Dermis microvascular lymphatic vessel endothelial cell (primary cell): ENCODE measurements at places on chromosomes 13 and 19.
A peak's percentile ranks its signal among the peaks of the same experiment; 100 is the strongest.

GRCh38 chr13:40230833-40231266, 435.6 kb downstream of the FOXO1 start:
- DNase-seq, result no peak

- no peak for DNase-seq
Measured at GRCh38 chr19:35375505-35376307, 4.8 kb downstream of the GPR42 start.

GRCh38 chr19:54077334-54077733, 3.8 kb downstream of the TARM1 start:
- no peak for DNase-seq

- peak; percentile 95 for DNase-seq
Measured at GRCh38 chr13:44918326-44919103, 70.8 kb downstream of the NUFIP1 start.

GRCh38 chr13:34767778-34768177, 174.3 kb upstream of the NBEA start:
- DNase-seq, result no peak

DNA sequence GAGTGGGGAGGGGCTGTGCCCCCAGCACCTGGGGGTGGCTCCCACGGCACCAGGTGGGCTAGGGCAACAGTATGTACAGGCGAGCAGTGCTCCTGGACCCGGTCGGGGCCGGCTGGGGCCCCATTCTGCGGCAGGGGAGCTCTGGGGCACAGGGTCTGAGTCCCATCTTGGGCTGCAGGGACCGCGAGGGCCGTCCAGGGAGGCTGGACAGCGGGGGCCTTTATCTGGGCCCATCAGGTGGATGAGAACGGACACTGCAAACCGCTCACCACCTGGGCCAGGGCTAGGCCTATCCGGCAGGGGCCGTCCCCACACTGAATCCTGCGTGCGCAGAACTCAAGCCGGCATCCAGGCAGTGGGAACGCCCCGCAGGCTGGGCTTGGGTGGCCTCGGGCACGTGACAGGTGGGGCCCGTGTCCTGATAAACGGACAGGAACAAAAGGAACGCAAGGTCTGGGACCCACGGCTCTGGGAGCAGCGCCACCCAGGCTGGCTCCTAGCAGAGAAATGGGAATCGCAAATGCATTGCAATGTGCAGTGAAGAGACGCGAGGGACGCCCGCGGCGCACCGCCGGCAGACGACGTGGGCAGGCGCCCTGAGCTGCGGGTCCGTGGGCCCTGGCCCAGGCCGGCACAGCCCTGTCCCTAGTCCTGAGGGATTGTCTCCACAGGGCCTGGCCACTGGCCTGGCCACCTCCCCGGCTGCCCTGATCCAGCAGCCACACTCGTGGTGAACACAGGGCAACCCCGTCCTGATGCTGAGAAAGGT, 29.7 kb downstream of the BTBD2 start:
- DNase-seq, result no peak

DNA sequence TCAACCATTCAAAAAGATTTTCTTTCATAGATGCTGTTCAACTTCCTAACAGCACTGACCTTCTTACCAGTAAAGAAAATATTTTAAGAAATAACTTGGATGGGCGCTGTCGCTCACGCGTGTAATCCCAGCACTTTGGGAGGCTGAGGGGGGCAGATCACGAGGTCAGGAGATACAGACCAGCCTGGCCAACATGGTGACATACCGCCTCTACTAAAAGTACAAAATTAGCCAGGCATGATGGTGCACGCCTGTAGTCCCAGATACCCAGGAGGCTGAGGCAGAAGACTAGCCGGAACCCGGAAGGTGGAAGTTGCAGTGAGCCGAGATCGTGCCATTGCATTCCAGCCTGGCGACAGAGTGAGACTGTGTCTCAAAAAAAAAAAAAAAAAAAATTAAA, 865.7 kb upstream of the SLC10A2 start:
- DNase-seq, result no peak

DNA sequence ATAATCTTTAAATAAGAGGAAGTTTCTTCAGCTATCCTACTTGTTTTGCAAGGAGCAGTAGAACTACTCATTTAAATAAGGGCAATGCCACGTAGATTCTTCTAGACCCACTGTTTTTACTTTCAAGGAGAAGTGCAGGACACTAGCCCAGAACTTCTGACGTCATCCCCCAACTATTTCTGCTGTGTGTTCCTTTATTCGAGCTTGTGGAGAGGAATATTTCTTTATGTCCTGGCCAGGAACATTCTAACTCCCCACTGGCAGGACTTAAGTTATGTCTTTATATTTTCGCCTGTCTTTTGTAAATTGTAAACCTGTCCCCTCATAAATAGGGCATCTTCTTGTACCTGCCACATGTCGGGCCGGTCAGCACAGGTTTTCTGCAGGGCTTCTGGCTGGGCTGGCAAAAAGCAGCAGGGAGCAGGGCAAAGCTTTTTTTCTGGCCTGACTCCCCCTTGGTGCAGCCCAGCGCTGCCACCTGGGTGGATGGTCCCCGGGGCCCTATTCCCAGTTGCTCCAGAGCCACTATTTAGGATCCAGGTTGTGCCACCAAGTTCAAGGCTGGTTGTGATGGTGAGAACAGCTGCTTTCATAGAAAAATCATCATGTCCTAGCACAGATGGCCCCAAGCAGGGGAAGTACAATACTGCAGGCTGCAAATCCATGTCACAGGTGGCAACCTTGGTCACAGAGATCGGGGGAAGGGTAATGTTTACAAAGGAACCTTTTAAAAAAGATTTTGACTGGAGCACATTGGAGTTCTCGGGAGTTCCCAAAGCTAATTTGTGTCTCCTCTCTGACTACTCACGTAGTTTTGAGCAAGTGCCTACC, 1.8 kb downstream of the MBNL2 start:
- no peak for DNase-seq

- DNase-seq, result no peak
Measured at GRCh38 chr13:53098455-53098854, 69.8 kb downstream of the OLFM4 start.

DNA sequence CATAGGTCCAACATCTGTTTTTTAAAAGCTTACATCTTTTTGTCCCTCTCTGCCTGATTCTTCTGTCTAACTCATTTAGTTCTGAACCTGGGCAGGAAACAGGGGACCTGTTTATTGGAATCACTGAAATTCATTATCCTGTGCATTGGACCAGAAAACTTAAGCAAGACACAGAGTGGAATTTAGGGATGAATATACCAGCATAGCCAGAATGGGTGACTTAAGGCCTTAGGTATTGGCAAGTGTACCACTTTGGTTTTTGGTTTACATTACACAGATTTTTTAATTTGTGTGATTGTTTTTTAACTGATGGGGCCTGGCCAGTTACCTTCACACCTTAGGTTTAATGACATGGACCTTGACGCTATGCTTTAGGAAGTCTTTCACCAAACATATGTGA, 232.5 kb downstream of the GPC5 start:
- no peak for DNase-seq

GRCh38 chr19:49114630-49115363, 627 bp downstream of the LIN7B start:
- DNase-seq, result no peak

- DNase-seq, result no peak
Measured at GRCh38 chr19:18745931-18746330, 45.2 kb downstream of the COMP start.

GRCh38 chr13:114299604-114300305, 14.5 kb upstream of the CHAMP1 start:
- DNase-seq, result no peak

GRCh38 chr13:20703780-20704458, 420 bp downstream of the IL17D start:
- DNase-seq, result peak; percentile 88

DNA sequence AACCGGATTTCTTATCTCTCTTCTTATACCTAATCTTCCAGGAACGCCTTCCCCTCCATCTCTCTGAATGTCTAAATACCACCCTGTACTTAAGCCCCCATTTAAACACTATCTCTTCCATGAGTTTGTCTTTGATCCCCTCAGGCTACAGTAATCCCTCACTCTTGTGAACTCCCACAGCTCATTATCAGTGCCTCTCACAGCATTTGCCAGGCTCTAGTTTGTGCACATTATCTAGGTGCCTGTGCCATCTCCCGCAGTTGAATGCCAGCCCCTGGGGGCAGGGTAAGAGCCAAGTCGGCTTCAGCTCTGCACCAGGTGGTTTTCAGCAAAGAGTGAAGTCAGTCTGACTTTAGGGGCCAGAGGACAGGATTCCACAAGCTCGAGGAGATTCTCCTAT, 71.4 kb downstream of the FREM2 start:
- no peak for DNase-seq

DNA sequence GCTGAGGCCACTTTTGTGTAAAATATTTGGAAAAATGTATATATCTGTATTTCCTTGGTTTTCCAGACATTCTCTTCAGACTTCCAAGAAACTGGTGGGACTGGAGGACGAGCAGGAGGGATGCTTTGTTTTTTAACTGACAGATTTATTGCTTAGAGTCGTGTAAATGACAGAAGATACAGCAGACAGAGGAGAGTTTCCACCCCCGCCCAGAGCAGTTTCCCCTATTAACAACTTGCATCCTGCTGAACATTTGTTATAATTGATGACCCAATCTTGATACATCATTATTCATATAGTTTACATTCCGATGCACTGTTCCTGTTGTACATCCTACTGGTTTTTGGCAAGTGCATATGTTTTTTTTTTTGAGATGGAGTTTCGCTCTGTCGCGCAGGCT, 7.1 kb upstream of the DOCK6 start:
- DNase-seq, result peak; percentile 95

- DNase-seq, result peak; percentile 17
Measured at GRCh38 chr13:34207334-34207733, 389.4 kb downstream of the RFC3 start.

GRCh38 chr13:43269037-43269481, 245.7 kb downstream of the DNAJC15 start:
- no peak for DNase-seq

DNA sequence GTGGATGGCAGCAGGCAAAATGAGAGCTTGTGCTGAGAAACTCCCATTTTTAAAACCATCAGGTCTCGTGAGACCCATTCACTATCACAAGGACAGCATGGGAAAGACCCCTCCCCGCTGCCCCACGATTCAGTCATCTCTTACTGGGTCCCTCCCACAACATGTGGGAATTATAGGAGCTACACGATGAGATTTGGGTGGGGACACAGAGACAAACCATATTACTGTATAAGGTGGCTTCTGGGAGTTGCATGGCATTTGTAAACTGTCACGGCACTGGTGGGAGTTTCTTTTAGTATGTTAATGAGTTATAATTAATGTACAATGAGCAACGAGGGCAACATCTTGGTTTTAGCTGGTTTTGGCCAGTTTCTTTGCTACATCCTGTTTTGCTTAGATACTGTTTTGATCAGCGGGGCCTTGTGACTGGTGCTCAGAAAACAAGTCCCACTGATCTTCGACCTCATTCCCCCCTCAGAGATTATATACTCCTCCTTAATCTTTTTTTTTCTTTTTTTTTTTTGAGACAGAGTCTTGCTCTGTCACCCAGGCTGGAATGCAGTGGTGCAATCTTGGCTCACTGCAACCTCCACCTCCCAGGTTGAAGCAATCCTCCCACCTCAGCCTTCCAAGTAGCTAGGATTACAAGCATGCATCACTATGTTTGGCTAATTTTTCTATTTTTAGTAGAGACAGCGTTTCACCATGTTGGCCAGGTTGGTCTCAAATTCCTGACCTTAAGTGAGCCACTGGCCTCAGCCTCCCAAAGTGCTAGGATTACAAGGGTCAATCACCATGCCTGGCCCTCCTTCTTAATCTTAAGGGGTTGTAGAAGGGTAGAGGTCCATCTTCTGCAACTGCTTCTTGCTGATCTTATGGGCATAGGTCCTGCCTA, 21.3 kb upstream of the ZNF599 start:
- no peak for DNase-seq

DNA sequence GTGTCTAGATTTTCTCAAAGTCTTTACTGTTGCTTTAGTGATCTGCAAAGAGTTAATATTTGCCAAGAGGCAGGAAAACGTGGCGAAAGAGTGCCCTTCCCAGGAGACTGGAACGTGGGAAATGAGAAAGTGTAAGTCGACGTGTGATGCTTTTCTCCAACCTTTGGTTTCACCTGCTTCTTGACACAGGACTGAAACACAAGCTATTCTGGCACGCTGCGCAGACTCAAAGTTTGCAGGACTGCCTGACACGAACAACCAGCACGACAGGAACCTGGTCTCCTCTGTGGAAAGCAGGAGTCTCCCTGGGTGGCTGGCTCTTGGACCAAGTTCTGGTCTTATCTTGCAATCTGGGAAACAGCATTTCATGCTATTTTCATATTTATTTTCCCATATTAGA, 28.6 kb downstream of the RFXAP start:
- DNase-seq, result no peak

GRCh38 chr13:108597943-108598342, 31.5 kb upstream of the MYO16 start:
- no peak for DNase-seq

DNA sequence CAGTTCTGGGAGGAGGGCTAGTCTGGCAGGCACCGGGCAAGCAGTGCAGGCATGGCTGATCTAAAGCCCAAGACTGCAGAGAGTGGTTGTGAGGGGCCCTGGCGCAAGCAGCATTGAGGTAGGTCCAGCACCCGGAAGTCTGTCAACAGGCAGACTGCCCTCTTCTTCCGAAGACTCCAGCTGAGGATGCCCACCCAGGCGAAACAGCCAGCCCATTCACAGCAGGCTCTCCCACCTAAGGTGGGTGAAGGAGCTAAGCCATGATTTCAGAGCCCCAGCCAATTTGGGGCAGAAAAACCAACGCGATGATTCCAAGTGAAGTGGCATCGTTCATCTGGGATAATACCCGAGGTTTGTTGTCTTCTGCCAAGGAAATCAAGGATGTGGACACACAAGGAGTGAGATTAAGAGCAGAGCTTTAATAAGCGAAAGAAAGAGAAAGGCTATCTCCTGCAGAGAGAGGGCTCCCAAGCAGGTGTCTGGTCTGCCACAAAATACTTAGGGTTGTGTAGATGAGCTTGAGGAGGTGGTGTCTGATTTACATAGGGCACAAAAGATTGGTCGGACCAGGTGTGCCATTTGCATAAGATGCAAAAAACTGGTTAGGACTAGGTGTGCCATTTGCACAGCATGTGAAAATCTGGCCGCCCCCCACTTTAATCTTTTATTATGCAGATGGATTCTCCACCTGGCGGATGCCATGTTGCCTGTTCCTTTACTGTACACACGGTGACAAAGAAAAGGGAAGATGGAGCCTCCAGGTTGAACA, 22.6 kb downstream of the FAM124A start:
- no peak for DNase-seq

GRCh38 chr13:49053215-49053614, 77.5 kb downstream of the FNDC3A start:
- DNase-seq, result no peak

- no peak for DNase-seq
Measured at GRCh38 chr19:51513968-51514367, 12.4 kb upstream of the SIGLEC12 start.
